ENCODE measurements at places on chromosomes 11 and 22. TPM values are rescaled to one million over a fixed set of nuclear protein-coding genes. Genes with fewer than 3 reads are reported as not detected.

Gene KRTAP5-2
- total RNA-seq = not detected

Gene PAK1
- total RNA-seq = 54.2 TPM

Gene STARD10
- 25.2 TPM for total RNA-seq

Gene MEI1
- 2.1 TPM for total RNA-seq

Gene NRGN
- 1.5 TPM for total RNA-seq

Gene OR8A1
- total RNA-seq = not detected

Gene TMEM86A
- 0.25 TPM for total RNA-seq

Gene INS
- not detected for total RNA-seq

Gene MS4A3
- total RNA-seq = not detected

Gene IGLL1
- not detected for total RNA-seq

Gene GATD1
- total RNA-seq = 28.3 TPM

Gene ESAM
- total RNA-seq = 0.89 TPM

Gene SLC22A6
- not detected for total RNA-seq

Gene ARHGAP20
- 3.6 TPM for total RNA-seq

Gene BRSK2
- 0.50 TPM for total RNA-seq

Gene BIRC2
- 64.2 TPM for total RNA-seq

Gene IMMP1L
- total RNA-seq = 10.6 TPM

Gene KRTAP5-8
- not detected for total RNA-seq

Gene SLC22A12
- not detected for total RNA-seq

Gene OR5D14
- total RNA-seq = not detected

Gene JHY
- total RNA-seq = 1.7 TPM

Gene SLC5A4
- total RNA-seq = 0.11 TPM

Gene SHANK3
- total RNA-seq = 0.50 TPM

Gene USP2
- 1.00 TPM for total RNA-seq

Gene H19
- total RNA-seq = 0.50 TPM

Gene MMP13
- total RNA-seq = not detected

Gene OR2D2
- 1.5 TPM for total RNA-seq

Gene OR51B2
- not detected for total RNA-seq

Gene SLC22A25
- not detected for total RNA-seq

Gene TMPRSS5
- under 0.01 TPM for total RNA-seq

Gene KCNE3
- total RNA-seq = 5.2 TPM

Gene ALKBH3
- total RNA-seq = 54.0 TPM
